Smooth muscle cell of the umbilical artery (primary cell): ENCODE measurements at places on chromosomes 2 and 18. TPM values are rescaled to one million over a fixed set of nuclear protein-coding genes. Genes with fewer than 3 reads are reported as not detected.

PLCD4 gene
- total RNA-seq: 0.59 and 0.78 TPM in 2 replicates

SLC14A1 gene
- total RNA-seq: 30.9 and 135 TPM in 2 replicates

IL1B gene
- 159 and 281 TPM in 2 replicates for total RNA-seq

DNAJC5G gene
- not detected in 2 replicates for total RNA-seq

COL4A3 gene
- under 0.01 TPM in 1 of 2 replicates, not detected in the other for total RNA-seq

FLACC1 gene
- 0.89 and 1.7 TPM in 2 replicates for total RNA-seq

FAM237A gene
- total RNA-seq: not detected in 2 replicates

PXDN gene
- total RNA-seq: 785 and 893 TPM in 2 replicates

GPAT2 gene
- 2.7 and 11.0 TPM in 2 replicates for total RNA-seq

IL1RL2 gene
- total RNA-seq: 0.30 and 0.42 TPM in 2 replicates

RNU2-63P gene
- 78.4 TPM in 1 of 2 replicates, not detected in the other for total RNA-seq

TMEM198 gene
- 0.88 and 1.2 TPM in 2 replicates for total RNA-seq

ERFE gene
- 0.65 TPM in 1 of 2 replicates, not detected in the other for total RNA-seq

CD226 gene
- total RNA-seq: 5.3 and 6.4 TPM in 2 replicates

MAB21L4 gene
- total RNA-seq: not detected in 2 replicates

VIL1 gene
- under 0.01 TPM in 1 of 2 replicates, not detected in the other for total RNA-seq

PMAIP1 gene
- 7.1 and 7.8 TPM in 2 replicates for total RNA-seq

AGXT gene
- total RNA-seq: not detected in 2 replicates

IL18R1 gene
- 0.28 and 0.30 TPM in 2 replicates for total RNA-seq

NEU4 gene
- 0.18 TPM in 1 of 2 replicates, not detected in the other for total RNA-seq
